BE2C (cell line): ENCODE measurements at places on chromosomes 7 and 10.

DNA sequence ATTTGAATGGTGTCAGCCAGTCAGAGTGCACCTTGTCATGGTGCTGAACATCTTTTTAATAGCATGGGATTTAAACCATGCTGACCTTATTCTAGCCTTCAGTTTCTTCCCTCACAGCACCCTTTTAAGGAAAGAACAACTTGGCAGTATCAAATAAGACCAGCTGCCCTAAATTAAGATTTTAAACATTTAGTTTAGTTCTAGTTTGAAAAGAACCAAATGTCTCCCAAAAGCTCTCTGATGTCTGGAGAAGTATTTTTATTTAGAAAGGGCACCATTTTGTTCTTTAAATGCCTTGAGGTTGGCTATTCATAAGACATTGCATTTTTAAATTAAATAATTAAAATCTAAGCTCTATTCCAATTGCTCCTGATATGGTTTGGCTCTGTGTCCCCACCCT, 121.1 kb downstream of the CCDC3 start:
- no peak for DNase-seq

- no peak for DNase-seq
Measured at GRCh38 chr7:27948861-27949260, 208.9 kb downstream of the TAX1BP1 start.

DNA sequence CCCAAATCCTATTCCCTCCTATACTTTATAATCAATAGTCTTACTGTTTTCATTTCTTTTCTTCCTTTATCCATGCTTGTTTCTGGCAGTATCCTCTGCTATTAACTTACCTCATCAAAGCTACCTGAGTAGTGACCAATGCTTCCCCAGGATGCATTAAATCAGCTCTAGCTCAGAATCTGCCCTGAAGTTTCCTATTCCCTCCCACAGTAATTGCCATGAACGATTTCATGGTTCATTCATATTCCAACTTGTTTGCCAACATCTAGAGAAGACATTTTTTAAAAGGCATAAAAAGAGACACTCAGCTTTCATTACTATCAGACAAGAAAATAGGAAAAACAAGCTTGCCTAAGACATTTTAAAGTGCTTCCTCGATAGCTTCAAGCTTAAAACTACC, 42.3 kb downstream of the COA1 start:
- no peak for DNase-seq

DNA sequence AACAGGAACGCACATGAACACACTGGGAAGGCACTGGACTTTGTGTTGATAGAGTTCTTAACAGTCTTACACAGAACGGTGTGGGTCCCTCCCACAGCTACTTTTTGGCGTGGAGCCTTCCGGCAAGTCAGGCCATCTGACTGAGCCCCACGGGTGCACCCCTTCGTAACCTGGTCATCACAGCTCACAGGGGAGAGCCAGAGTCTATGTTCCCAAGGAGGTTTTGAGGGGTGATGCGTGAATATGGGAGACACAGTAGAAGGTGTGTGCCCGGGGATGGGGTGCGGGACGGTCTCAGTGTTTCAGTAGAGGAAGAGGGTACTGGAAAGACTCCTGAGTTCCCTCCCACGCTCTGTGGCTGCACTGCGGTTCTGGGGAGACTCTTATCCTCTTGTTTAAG, 291.7 kb downstream of the DNAJB6 start:
- DNase-seq, result no peak

- DNase-seq, result no peak
Measured at GRCh38 chr10:103353281-103353680, 2.3 kb upstream of the PCGF6 start.

DNA sequence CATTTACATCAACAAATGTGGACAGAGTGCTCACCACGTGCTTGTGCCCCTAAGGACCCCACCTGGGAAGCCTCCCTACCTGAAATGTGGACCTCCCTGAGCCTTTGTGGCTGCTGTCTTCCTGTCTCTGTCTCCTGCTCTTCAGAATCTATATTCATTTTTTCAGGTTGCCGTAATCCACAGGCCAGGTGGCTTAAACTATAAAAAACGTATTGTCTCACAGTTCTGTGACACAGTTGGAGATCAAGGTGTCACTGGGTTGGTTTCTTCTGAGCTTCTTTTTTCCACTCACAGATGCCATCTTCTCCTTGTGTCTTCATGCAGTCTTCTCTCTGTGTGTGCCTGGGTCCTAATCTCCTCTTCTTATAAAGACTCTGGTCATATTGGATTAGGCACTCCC, 5.6 kb upstream of the VSTM4 start:
- DNase-seq, result no peak

DNA sequence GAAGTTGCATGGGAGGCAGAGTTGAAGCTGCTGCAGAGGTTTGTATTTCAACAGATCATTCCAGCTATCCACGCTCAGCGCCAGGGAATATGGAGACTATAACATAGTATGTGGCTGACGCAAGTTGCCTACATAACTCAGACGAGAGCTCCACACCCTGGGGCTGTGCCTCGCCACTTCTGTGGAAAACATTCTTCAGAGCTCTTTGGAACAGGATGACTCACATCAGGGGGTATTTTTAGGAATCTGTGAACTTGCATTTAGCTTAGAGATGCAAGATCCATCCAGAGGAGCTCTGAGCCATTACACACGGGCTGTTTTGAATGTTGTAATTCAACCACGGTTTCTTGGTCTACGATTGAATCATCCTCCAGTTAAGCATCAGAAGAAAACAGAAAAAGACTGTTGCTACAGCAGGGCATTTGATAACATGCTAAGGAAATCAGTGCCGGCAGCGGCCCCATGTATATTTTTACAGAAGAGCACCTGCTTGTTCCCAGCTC, 481.5 kb upstream of the AKR1E2 start:
- no peak for DNase-seq

DNA sequence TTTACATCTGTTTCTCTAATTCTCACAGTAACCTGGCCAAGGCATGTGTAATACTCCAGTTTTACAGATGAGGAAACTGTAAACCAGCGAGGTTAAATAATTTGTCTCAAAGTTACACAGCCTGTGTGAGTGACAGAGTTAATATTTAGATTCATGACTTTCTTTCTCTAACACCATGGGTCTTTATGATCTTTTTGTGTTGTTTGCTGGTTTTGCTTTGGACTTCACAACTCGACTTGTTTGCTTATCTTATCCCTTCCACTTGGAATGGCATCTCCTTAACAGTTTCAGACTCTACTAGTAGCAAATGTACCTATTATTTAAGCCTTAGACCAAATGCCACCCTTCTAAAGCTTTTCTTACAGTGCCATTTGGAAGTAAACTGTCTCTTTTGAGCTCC, 34.4 kb downstream of the MXI1 start:
- DNase-seq, result no peak
